ENCODE measurements at places on chromosomes 11 and 22. TPM values are rescaled to one million over a fixed set of nuclear protein-coding genes. Genes with fewer than 3 reads are reported as not detected.

DNA sequence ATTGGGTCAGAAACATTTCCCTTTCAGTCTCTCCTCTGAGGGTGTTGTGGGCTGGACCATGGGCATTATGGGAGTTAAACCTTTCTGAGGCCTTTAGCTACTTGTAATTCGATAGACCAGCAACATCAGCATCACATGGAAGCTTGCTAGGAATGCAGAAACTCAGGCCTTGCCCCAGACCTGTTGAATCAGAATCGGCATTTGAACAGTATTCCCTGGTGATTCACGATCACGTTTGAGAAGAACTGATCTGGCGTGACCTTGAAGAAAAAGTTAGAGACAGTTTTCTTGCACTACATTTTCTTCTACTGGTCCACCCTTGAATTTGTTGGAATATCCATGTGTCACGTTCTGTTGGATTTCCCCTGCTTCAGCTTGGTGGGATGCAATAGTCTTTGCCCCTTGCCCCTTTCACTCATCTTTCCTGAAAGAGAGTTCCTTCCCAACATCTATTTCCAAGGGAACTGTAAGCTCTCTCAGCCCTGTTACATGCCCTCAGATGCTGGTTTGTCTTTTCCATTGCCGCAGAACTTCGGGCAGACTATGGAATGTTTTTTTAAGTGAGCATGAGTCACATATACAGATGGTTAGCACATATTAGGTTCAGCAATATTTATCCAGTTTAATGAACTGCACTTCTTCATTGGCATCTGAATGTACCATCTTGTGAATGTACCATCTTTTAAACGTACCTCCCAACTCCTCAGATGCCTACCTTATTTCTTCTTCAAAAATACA is 23.9 kb downstream of the EHF start:
- no peak for DNase-seq

DNA sequence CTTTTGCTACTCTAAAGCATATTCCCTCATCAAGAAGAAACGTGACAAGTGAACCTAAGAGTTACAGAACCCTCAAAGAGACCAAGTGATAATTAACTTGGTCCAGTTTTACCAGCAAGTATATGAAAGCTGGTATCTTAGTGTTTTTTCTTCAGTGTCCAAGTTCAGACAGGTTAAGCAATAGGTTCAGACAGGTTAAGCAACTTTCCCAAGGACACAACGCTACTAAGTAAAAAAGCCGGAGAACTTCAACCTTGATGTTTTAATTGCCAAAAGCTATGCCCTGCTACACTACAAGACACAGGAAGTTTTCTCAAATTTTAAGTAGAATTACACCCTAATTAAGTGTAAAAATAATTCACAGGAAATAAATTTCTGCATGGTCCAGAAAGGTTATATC is 30.0 kb upstream of the ARHGAP32 start:
- no peak for DNase-seq

DNA sequence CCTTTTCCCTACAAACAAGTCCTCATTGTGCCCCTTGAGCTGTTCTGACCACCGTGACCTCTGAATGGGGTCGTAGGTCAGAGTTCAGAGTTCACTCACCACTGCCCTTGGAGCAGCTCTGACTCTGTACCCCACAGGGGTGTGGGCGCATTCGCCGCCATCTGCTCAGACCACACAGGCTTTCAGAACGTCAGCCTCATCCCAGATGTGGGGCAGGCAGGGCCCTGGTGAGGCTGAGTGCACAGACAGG is 14.8 kb upstream of the MUC5B start:
- DNase-seq: no peak

DNA sequence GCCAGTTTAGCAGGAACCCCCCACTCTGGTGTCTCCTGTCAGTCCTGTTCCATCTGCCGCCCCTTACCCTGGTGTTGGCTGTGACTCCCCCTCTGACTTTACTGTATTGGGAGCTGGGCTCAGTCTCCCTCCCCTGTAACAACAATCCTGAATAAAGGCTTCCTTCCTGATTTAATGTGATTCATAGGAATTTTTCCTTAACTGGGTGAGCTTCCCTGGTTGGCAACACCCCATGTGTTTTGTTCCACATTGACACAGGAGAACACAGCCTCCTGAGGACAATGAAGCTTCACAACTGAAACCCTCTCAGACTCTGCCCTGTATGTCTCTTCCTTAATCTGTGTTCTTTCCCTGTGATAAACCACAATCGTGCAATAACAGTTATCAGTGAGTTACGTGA is 8.4 kb downstream of the APOL4 start:
- DNase-seq: no peak

DNA sequence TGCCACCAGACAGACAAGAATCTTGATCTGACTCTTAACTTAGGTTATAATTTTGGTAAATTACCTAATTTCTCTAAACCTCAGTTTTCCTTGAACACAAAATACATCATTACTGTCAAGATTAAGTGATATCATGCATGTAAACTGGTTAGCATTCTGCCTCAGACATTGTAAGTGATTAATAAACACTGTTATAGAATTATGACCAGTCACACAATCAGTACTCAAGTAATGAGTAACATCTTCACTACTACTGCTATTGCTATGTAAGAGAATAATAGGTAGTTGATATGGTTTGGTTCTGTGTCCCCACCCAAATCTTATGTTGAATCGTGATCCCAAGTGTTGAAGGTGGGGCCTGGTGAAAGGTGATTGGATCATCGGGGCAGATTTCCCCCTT is 218.9 kb downstream of the SBF2 start:
- DNase-seq: no peak

- no peak for DNase-seq
These were observed 3.1 kb downstream of the BET1L start for GRCh38 chr11:203945-204586.

SLC22A12 gene
- not detected for total RNA-seq

GRCh38 chr11:3886985-3887384 is 31.5 kb downstream of the STIM1 start:
- DNase-seq: no peak

ANO5 gene
- 0.05 TPM for total RNA-seq

- DNase-seq: no peak
These were observed 740.9 kb downstream of the NTM start for GRCh38 chr11:132111316-132111715.

- DNase-seq: no peak
These were observed 14.2 kb upstream of the MOB2 start for GRCh38 chr11:1500466-1501420.

KRTAP5-1 gene
- not detected for total RNA-seq

HBB gene
- total RNA-seq: not detected

RFPL1 gene
- not detected for total RNA-seq

OR2AG2 gene
- total RNA-seq: not detected

TMEM126A gene
- 21.1 TPM for total RNA-seq

ASCL2 gene
- not detected for total RNA-seq

GRCh38 chr11:16225623-16226022 is 130.7 kb downstream of the SOX6 start:
- DNase-seq: no peak

MB gene
- total RNA-seq: not detected

SMIM35 gene
- total RNA-seq: 0.30 TPM

DNA sequence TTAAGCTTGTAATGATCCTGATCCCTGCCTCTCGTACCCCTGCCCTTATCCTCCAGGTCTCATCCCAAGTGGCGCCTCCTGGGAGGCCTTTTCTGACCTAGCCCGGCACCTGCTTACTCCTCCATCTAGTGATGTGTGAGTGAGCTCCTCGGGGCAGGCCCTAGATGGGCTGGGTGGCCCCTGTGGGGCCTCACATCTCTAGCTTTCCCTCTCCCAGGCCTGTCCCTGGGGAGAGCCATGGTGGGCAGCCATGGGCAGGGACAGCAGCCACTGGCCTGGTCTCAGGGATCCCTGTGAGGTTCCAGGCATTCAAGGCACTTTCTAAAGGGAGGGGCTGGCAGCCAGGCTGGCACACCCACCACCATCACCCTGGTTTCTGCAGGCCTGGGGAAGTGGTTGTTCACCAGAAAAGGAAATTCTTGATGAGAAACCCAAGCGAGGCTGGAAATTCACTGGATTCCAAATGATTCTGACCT is 27.9 kb downstream of the GNAZ start:
- DNase-seq: no peak

TRABD gene
- 141 TPM for total RNA-seq

GRCh38 chr11:62816557-62816956 is 11.3 kb upstream of the NXF1 start:
- DNase-seq: no peak

CREB3L1 gene
- total RNA-seq: not detected

- DNase-seq: no peak
These were observed 11.4 kb downstream of the TUBA8 start for GRCh38 chr22:18121954-18122554.

DNA sequence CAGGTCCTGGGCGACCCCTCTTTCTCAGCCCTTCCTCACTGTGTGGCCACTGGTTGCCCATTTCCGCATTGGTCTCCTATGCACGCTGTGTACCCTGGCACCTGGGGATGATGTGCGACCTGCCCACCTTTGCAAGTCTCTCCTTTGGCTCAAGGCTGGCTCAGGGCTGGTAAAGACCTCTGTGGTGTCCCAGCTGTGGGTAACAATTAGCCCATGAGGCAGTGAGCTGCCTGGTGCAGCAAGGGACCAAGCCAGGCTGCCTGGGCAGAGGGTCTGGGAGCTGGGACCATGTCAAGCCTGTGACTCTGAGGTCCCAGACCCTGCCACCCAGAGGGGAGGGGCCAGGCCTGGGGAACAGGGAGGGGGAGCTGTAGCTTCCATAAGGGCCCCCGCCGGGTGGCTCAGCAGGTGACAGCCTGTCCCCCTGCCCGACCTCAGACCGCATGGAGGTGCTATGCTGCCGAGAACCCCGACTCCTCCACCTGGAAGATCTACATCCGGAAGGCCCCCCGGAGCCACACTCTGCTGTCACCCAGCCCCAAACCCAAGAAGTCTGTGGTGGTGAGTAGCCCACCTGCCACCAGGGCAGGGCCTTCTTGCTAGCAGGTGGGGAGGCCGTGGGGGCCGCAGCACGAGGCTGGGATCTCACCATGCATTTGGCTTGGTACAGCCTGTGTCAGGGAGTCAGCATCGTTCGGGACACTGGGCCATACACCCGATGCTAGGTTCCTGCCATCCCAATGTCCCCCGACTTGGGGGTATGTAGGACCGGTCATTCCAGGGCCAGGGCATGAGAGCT is 112.5 kb downstream of the KCNQ1OT1 start:
- DNase-seq: no peak

DNA sequence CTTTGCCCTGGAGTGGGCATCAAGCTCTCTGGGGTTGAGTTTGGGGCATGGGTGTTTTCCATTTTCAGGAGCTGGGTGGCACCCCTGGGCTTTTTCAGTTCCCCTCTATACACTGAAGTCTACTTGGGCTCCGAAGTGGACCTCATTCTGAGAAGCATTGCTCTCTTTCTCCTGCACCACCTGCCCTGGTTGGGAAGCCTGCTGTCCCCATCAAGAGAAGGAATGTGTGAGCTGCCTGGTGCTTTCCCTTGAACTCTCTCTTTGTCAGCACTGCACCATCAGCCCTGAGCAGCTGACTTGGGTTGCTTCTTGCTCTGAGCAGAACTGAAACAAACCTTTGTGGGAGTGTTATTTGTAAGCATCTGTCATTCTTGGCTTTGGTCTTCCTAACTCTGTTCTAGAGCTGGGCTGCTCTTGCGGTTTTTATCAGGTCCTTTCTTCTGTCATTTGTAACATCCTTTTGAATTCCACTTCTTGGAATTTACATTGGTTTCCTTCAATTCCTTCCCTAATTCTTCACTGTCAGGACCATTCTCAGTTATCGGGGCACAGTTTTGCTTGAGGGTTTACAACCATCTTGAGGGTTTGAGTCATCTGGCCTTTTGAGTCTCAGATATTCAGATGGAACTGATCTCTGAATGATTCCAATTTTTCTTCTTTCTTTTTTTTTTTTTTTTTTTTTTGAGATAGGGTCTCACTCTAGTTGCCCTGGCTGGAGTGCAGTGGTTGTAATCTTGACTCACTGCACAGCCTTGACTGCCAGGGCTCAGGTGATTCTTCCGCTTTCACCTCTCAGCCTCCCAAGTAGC is 20.5 kb downstream of the UBE2L3 start:
- DNase-seq: no peak

KLHDC7B gene
- total RNA-seq: 5.1 TPM

- no peak for DNase-seq
These were observed 657.5 kb downstream of the FAM181B start for GRCh38 chr11:82076126-82076525.

DNA sequence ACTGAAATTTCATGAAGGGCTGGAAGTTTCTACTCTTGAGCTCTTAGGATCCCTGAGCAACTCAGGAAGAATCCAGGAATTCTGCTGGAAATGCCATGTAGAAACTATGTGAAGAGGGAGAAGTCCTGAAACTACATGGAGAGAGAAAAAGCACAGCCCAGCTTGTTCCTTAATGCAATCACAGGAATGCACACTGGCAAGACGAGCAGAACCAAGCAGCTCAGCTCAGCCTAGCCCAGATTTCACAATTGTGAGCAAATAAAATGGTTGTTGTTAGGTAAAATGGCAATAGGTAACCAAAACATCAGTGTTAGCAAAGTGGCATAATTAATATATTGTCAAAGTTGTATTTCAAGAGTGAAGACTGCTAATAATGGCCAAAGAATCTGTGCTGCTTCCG is 28.1 kb downstream of the ZNF214 start:
- DNase-seq: no peak

IGLL1 gene
- not detected for total RNA-seq

PDGFD gene
- 0.10 TPM for total RNA-seq

GRCh38 chr11:43738600-43739409 is 58.3 kb downstream of the HSD17B12 start:
- DNase-seq: no peak

DNA sequence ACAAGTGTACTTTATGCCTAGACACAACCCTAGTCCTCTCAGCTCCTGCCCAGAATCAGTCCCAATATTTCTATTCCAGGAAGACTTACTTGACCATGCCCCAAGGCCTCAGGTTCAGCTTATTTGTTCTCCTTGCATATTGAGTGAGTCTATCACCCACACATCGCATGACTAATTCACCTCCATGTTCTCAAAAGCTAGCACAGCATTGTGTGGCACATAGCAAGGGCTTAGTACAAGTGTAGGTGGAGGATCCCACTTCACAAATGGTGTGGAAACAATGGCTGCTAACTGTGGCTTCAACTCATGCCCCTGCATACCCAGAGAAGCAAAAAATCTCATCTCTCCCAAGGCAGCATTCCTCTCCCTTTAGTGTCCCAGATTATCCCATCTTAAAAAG is 602.6 kb upstream of the API5 start:
- DNase-seq: no peak

- DNase-seq: no peak
These were observed 743.8 kb downstream of the NTM start for GRCh38 chr11:132114185-132114584.

- DNase-seq: no peak
These were observed 118.1 kb downstream of the BBOX1 start for GRCh38 chr11:27158456-27159334.

DNA sequence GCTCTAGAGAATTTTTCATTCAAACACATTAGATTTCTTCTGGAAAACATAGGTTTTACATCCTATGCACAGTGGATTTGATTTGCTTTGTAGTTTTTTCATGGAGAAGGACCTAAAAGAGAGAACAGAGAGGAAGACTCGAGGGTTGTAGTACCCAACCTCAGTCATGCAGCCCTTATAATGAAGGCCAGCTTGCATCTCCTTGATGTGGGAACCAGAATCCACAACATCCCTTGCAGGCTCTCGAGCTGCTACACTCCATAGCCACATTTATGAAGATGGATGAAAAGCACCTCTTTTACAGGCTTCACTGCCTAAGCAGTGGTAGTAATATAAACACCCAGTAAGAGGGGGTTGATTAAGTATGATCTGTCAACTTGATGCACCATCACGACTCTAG is 9.5 kb upstream of the OR5B12 start:
- DNase-seq: no peak

DENND6B gene
- total RNA-seq: 2.2 TPM

Measured in T-helper 17 cell (primary cell).